ENCODE measurements at places on chromosomes 2 and 18. TPM values are rescaled to one million over a fixed set of nuclear protein-coding genes. Genes with fewer than 3 reads are reported as not detected.

The SP5 gene
- not detected for total RNA-seq

The GATA6 gene
- total RNA-seq: 2.8 TPM

The CACNB4 gene
- total RNA-seq: 0.14 TPM

The ST8SIA3 gene
- total RNA-seq: not detected

The RGPD8 gene
- total RNA-seq: 4.6 TPM

The C1QL2 gene
- 0.18 TPM for total RNA-seq

The RPRD1A gene
- total RNA-seq: 22.3 TPM

The SERPINE2 gene
- total RNA-seq: 214 TPM

The RAPH1 gene
- total RNA-seq: 5.3 TPM

The ARL6IP6 gene
- 21.1 TPM for total RNA-seq

The PSME4 gene
- total RNA-seq: 42.4 TPM

The UNC80 gene
- not detected for total RNA-seq

The MTCL1 gene
- 55.8 TPM for total RNA-seq

The DLGAP1 gene
- not detected for total RNA-seq

The ERICH2 gene
- not detected for total RNA-seq

The PRSS56 gene
- total RNA-seq: not detected

The IL1R1 gene
- 24.5 TPM for total RNA-seq

The UGT1A4 gene
- not detected for total RNA-seq

The SUPT7L gene
- 35.0 TPM for total RNA-seq

The TXNDC2 gene
- total RNA-seq: 0.21 TPM

The WDR12 gene
- 85.8 TPM for total RNA-seq

The DUSP2 gene
- 0.22 TPM for total RNA-seq

The FOXD4L1 gene
- 0.64 TPM for total RNA-seq

The CRYGC gene
- not detected for total RNA-seq

All from A549 treated with CpdA at 1 μM for 4 hours (cell line).